Pulmonary artery endothelial cell (primary cell): ENCODE measurements at places on chromosomes 11 and 22. TPM values are rescaled to one million over a fixed set of nuclear protein-coding genes. Genes with fewer than 3 reads are reported as not detected.

DNA sequence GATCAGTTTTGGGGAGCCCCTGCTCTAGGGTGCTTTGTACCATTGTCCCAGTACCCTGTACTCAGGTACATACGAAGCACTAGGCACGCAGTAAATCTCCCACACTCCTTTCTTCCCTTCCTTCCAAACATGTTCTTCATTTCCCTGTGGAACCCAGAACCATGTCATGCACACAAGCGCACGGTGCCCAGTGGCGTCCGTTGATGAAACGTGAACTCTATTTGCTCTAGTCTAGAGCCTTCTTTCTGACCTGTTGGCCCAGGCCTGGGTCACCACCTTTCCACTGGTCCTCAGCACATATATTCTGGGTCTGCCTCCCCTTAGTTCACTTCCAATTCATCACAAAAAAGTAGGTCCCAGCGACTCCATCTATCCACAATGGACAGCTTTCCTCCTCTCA, 7.0 kb downstream of the USH1C start:
- no peak for DNase-seq

- no peak for DNase-seq
These were observed 514 bp downstream of the KRTAP5-9 start for GRCh38 chr11:71548716-71549151.

GRCh38 chr11:57071829-57072228, 83.1 kb downstream of the OR5AK2 start:
- no peak for DNase-seq

DNA sequence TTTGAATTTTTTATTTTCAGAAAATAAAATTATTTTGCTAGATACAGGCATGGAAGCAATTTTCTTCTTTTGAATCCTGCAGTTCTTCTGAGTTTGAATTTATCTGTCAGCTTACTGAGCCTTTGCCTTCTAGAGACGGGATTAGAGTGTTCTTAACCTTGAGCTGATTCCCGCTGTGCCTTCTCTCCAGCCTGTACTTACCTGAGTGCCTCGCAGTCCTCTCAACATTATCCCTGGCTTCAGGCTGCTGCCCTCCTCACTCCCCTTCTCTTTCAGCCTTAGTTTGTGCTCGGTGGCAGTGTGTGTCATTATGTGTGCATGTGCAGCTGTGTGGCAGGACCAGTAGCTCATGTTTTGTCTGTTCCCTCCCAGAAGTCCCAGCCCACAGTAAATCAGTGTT, 24.3 kb downstream of the OSBP2 start:
- no peak for DNase-seq

DNA sequence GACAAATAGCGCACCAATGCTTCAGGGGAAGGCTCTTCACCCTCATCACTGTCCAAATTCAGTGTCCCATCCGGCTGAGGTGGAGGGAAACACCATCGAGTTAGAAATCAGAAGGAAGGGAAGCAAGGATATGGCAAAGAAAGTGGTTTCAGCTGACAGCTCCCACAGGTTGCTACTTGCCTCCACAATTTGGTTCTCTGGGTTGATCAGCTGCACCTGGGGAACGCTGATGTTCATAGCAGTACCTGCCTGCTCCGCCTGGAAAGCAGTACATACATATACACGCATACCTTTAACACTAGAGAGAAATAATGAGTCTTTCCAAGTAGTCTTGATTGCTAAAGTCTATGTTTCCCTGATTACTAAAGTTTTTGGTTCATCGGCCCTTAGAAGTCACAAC, 37.8 kb upstream of the APOA1 start:
- DNase-seq, result no peak

GRCh38 chr11:48025293-48025983, 45.1 kb downstream of the PTPRJ start:
- DNase-seq, result no peak

DNA sequence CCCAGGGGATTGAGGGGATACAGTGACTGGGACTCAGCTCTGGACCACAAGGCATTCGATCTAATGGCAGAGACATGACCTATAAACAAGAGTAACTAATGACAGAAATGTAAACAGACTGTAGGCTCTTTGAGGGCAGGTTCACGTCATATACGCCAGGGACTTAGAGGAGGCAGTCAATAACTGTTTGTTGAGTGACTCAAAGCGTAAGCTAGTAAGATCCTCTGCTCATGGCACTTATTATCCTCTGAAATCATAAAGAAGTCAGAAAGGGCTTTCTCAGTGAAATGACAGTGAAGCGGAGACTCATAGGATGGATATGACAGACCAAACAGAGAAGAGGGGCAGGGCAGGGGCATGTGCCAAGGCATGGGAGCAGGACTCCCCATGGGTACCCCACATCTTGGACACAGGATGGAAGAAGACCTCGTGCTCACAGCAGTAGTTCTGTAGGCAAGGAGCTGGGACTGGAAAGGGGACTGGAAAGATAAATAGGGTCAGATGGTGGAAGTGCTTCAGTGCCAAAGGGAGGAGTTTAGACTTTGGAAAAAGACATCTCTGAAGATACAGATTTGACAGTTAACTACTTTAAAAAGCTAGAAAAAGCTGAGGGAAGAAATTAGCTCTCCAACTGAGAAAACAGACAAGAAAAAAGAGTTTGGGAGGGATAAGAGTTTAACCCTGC, 72.7 kb downstream of the SLC1A2 start:
- DNase-seq, result no peak

Gene MYO18B
- total RNA-seq, result under 0.01 TPM in 1 of 2 replicates, not detected in the other

Gene HEPN1
- total RNA-seq, result 0.11 TPM in 1 of 2 replicates, not detected in the other
